ENCODE measurements at places on chromosomes 6 and 20.

- no peak for DNase-seq
Observed at GRCh38 chr6:115602466-115602865, 458.2 kb downstream of the FRK start.

- DNase-seq, result no peak
Observed at GRCh38 chr6:156175971-156176421, 601.2 kb upstream of the ARID1B start.

GRCh38 chr6:39520916-39521315, 198.4 kb upstream of the KCNK16 start:
- no peak for DNase-seq

DNA sequence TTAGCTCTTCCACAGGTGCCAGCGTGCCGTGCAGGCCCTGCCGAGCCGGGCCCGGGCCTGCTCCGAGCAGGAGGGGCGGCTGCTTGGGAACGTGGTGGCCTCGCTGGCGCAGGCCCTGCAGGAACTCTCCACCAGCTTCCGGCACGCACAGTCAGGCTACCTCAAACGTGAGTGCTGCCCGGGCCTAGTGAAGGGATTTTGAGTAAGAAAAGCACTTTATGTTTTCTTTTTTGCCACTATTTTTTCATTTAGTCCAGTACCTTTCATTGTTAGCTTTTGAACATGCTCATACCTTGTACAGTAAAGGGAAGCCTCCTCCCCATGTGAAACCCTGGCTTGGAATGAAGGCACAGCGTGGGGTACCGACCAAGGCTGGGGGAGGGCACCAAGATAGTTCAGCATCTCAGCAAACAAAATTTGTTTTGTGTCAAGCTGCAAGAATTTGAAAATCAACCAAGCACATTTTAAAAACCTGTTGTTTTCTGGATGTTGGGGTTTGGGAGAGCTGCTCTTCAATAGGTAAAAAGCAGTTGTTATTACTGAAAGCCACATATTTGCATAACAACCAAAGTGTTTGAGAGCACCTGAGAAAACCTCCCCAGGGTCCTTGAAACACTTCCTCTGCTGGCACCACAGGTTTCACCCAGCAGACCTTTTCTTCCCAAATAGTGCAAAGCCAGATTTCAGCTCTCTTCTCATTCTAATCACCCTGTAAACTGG, 18.4 kb downstream of the STX16 start:
- no peak for DNase-seq

- no peak for DNase-seq
Observed at GRCh38 chr20:40154514-40154913, 534.5 kb downstream of the MAFB start.

- no peak for DNase-seq
Observed at GRCh38 chr6:47734831-47735481, 36.6 kb downstream of the ADGRF4 start.

- DNase-seq, result peak; percentile 44
Observed at GRCh38 chr6:31498748-31499147, 803 bp downstream of the MICB start.

DNA sequence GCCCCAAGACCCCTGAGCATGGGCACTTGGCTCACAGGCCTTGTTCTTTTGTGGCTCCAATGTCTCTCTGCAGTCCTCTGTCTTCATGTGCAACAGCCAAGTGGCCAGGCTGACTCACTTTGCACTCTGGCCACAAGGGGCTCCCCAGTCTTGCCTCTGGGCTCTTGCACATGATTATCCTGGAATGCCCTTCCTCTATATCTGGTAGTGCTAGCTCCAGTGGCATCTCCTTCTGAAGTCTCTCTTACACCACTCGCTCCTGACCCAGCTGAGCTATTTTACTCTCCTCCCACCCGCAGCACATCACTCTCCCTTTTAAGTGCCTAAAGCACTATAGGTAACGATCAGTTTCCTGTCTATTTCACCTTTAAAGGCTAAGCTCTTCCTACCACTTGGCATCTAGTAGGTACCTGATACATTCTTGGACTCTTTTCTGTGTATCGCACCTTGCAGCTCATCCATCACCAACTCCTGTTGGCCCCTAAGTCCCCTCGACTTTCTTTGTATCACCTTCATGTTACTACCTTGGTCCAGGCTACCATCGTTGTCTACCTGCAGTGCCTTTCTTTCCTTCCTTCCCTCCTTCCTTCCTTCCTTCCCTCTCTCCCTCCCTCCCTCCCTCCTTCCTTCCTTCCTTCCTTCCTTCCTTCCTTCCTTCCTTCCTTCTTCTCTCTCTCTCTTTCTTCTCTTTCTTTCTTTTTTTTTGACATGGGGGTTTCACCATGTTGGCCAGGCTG, 211.9 kb upstream of the RNF24 start:
- peak; percentile 76 for DNase-seq

GRCh38 chr20:42098418-42098817, 480.2 kb upstream of the CHD6 start:
- DNase-seq, result no peak

- no peak for DNase-seq
Observed at GRCh38 chr6:47241742-47242482, 67.8 kb downstream of the TNFRSF21 start.

DNA sequence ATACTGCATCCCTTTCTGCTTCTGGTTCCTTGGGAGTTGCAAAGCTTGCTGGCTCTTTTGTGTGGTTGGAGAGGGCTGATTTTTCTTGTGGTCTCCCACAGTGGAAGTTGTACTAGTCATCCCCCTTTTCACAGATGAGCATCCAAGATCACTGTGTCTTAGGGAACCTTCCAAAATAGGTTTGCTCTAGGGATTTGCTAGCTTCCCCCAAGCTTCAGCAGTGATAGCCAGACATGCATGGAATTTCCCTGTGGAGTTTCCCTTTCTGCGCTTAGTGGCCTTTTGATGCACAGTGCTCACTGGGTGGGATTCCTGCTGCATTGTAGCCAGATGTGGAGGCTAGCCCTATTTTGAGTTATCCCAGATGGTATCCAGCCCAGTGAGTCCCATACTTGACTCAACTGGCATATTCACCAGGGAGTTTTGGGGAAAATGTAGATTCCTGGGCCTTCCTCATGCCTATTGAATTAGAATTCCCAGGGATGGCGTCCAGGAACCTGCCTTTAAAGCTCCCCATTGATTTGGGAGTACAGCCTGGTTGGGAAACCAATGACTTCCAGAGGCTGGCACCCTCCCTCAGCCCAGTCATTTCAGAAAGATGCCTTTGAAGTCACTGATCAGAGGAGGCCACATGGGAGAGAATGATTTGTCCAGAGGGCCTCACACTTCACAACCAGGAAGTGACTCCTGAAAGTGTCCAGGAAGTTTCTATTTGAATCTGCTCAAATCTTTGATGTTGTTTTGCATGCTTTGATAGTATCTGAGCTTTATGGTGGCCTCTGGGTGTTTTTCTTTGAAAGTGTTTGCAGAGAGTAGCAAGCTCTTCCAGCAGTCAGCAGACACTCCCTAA, 25.9 kb downstream of the PPARD start:
- DNase-seq, result peak; percentile 72

DNA sequence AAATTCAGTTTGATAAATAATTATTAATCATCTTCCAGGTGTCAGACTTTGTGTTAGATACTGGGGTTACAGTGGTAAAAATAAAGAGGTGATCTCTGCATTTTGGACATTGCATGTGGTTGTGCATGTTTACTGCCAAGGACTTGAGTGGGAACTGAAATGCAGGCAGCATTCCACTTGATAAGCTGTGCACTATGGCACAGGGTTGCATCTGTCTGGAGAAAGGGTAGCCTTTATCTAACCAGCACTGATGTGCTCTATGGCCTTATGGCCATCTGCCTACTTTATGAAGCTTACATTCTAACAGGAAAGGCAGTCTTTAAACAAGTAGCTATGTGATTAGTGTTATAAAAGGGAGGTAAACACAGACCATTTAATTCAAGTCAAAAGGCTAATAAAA, 53.0 kb upstream of the MLIP start:
- no peak for DNase-seq

DNA sequence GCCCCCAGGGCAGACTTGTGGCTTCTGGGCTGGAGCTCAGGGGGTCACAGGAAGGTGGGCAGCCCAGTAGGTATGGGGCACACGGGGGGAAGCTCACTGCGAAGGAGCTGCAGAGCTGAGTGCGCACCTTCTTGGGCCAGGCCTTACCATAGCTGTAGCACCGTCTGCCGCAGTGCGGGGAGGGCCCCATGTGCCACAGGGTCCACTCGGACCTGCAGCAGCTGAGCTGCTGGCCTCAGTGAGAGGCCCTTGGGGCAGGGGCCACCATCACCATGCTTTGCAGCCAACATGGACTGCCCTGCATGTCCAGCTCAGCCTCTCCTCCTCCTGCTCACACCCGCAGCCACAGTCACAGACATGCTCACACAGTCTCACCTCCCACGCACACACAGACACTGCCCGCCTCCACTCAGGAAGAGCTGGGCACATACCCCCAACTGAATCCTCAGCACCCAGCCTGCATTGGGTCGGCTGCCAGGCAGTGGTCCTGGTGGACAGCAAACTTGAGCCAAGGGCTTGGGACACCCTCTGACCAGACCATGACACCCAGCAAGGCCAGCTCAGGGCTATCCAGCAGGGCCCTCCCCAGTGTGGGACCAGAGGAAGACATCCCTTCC, 35.3 kb downstream of the YTHDF1 start:
- no peak for DNase-seq

All from GM03348 (cell line).